ENCODE measurements at places on chromosomes 13 and 19.

- no peak for DNase-seq
Measured at GRCh38 chr19:51147663-51148062, 5.6 kb downstream of the SIGLEC7 start.

- no peak for DNase-seq
Measured at GRCh38 chr13:97540696-97541095, 106.7 kb downstream of the RAP2A start.

DNA sequence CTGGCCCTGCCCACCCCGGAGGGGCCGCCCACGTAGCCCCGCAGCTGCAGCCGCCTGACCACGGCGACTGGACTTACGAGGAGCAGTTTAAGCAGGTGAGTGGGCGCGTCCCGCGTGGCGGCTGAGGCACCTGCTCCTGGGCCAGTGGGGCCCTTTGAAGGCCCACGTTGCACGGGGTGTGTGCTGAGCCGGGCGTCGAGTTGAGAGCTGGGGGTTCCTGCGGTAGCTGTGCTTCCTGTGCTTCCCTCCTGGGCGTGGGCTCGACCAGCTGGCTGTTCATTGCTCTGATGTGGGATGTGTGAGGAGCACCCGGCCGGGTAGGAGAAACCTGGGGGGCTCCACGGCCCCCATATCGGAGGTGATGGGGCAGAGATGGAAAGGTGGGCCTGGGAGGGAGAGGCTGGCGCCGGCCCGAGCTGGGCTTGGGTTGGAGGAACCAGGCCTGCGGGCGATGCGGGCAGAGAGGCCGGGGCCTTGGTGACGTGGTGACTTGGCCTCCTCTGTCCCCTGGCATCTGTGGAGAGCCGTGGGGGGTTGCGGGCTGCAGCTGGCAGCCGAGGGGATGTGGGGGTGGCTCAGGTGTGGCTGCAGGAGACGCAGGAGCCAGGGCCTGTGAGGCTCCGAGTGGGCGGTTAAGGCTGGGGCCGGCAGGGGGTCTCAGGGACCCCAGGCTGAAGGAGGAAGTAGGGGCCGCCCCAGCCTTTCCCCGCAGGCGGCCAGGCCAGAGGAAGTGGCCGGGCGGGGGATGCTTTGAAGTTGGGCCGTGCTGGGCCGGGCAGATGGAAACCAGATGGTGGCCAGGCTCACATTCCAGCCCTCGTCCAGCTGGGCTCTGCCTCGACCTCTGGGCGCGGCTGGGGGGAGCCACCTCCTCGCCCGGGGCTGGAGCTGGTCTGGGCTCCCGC, 7.1 kb downstream of the ARID3A start:
- DNase-seq = no peak

GRCh38 chr13:94236872-94237271, 242.6 kb downstream of the DCT start:
- DNase-seq = no peak

- DNase-seq = no peak
Measured at GRCh38 chr13:106753251-106753650, 185.3 kb upstream of the ARGLU1 start.

- DNase-seq = no peak
Measured at GRCh38 chr19:43847246-43847645, 20.1 kb downstream of the ZNF283 start.
